Activated CD4-positive, CD25-positive, alpha-beta regulatory T cell treated with anti-CD3 and anti-CD28 coated beads, Interleukin-2, amount 50 U/mL, for 24 hours (primary cell): ENCODE measurements at places on chromosomes 6 and 20.
A peak's percentile ranks its signal among the peaks of the same experiment; 100 is the strongest.

GRCh38 chr6:122276637-122277036, 122.8 kb upstream of the HSF2 start:
- ATAC-seq, result no peak

DNA sequence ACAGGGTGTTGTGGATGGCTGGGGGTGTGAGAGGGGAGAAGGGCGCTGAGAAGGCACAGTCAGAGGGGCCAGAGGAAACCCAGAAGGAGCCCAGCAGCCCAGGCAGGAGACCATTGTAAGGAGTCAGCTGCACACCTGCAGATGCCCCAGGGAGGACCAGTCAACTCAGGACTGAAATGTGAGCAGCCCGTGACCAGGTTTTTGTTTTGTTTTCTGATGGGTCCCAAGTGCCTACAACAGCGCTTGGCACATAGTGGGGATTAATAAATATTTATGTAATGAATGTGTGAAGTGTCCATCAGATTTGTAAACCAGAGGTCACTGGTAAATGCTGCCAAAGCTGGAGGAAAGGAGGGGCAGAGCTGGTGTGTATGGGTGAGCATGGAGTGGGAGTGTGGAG, 30.2 kb downstream of the TRAM2 start:
- peak; percentile 38 for ATAC-seq

- no peak for ATAC-seq
These were observed 197.3 kb downstream of the NRN1 start for GRCh38 chr6:5809450-5809849.

DNA sequence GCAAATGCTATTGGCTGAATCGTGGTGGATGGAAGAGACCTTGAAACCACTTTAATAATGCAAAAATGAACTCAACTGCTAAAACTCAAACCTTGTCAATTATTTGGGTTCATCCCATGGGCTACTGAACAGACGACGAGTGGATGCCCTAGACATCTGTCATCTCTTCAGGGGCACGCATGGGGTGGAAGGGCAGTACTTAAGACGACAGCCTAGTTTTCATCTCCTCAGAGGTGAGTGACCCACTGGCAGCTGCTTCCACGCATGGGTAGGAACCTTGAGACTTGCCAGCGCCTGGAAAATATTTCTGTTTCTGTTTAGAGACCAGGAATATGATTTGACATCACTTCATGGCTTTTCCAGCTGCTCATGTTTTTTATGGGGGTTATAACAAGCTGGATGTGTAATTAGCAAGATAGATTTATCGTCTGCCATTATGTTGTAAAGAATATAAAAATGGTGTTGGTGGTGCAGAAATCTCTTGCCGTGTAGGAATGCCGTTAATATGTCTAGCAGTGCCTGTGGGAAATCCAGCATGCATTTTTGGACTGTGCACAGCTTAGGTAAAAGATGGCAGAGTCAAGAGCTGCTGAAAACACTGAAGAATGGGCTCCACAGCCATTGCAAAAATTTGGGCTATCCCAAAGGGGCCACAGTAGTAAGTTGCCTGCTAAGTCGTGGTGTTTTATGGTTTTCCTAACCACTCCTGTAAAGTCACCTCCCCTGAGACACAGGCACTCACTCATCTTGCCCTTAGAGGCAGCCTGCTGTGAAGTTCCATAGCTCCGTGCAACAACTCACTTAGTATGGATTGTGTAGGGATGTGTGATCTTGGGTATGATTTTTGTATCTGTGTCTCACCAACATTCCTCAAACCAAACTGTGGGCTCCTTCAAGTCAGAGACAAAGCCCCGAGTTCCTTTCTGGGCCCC, 203.3 kb downstream of the EYA2 start:
- ATAC-seq, result no peak

GRCh38 chr6:18693881-18694280, 306.7 kb downstream of the RNF144B start:
- ATAC-seq, result no peak

DNA sequence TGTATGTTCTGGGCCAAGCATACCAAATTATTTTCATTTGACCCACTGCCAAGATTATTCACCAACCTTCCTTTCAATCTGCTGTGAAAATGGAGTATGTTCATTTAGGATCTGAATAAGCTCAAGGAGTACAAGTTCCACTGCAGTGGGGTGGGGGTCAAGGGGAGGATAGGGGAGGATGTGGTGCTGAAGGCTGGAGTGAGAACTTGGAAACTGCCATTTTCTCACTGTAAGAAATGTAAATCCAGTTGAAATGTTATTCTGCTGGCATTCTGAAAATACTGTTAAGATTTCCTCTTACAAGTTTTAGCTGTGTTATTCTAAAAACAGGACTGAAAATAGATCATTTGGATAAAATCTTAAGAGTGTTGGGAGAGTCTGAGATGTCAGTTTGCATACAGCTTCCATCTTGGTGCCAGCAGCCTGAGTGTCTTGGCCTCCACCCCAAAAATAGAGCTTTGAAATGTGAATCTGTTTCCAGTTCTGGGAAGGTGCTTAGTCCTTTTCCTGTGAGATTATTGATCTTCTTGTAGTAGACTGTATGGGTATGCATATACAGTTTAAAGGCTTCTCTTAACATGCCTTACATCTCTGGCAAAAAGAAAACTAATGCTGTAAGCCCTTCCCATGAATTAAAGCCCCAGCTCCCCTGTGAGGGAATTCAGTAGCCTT, 84.3 kb downstream of the CTNNBL1 start:
- no peak for ATAC-seq

- ATAC-seq, result no peak
These were observed 120.2 kb downstream of the TINAG start for GRCh38 chr6:54428431-54428830.

DNA sequence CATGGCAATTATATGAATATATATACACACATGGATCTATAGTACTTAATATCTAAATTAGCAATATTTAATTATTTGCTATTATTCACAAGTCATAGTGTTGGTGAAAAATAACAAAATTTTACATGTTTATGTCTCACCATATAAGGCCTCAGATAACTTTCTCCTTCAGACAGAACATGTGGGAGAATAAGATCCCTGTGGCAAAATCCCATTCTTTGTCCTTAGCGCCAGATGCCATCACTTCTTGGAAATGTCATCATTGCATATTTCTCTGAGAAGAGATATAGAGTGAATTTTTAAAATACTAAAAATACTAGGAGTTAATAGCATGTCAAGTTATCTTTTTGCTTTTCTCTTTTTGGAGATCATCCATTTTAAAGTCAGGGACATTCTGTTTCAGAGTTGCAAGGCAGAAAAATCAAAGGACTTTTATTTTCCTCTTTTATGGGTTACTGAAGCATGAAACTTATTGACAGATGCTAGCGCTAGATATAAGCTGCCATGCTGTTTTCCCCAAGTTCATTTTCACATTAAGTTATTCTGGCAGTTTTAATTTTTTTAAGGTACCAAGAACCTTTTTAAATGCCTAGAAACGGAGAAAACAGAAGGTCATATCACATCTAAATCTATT, 30.4 kb upstream of the STXBP5 start:
- no peak for ATAC-seq
